ENCODE measurements at places on chromosomes 16 and 17. TPM values are rescaled to one million over a fixed set of nuclear protein-coding genes. Genes with fewer than 3 reads are reported as not detected.

The NECAB2 gene
- under 0.01 TPM for total RNA-seq

The CD79B gene
- 0.17 TPM for total RNA-seq

The PYY gene
- not detected for total RNA-seq

The OMG gene
- 17.4 TPM for total RNA-seq

The SHPK gene
- total RNA-seq = 18.2 TPM

The CD300H gene
- not detected for total RNA-seq

The NXPH3 gene
- total RNA-seq = 0.15 TPM

The ASPHD1 gene
- total RNA-seq = 6.5 TPM

The KRT40 gene
- not detected for total RNA-seq

The HS3ST3B1 gene
- 11.5 TPM for total RNA-seq

The ZNF385C gene
- total RNA-seq = not detected

The CD300C gene
- total RNA-seq = not detected

The CNGB1 gene
- total RNA-seq = not detected

The RBFOX1 gene
- total RNA-seq = not detected

The FAM222B gene
- 5.2 TPM for total RNA-seq

The C16orf74 gene
- total RNA-seq = 7.3 TPM

The MMP28 gene
- total RNA-seq = not detected

The TANC2 gene
- 46.0 TPM for total RNA-seq

The STARD3 gene
- total RNA-seq = 32.3 TPM

The CHST4 gene
- not detected for total RNA-seq

The PGAP3 gene
- 13.2 TPM for total RNA-seq

All from smooth muscle cell of trachea (primary cell).